ENCODE measurements at places on chromosomes 1 and 21. TPM values are rescaled to one million over a fixed set of nuclear protein-coding genes. Genes with fewer than 3 reads are reported as not detected.
A peak's percentile ranks its signal among the peaks of the same experiment; 100 is the strongest.

DNA sequence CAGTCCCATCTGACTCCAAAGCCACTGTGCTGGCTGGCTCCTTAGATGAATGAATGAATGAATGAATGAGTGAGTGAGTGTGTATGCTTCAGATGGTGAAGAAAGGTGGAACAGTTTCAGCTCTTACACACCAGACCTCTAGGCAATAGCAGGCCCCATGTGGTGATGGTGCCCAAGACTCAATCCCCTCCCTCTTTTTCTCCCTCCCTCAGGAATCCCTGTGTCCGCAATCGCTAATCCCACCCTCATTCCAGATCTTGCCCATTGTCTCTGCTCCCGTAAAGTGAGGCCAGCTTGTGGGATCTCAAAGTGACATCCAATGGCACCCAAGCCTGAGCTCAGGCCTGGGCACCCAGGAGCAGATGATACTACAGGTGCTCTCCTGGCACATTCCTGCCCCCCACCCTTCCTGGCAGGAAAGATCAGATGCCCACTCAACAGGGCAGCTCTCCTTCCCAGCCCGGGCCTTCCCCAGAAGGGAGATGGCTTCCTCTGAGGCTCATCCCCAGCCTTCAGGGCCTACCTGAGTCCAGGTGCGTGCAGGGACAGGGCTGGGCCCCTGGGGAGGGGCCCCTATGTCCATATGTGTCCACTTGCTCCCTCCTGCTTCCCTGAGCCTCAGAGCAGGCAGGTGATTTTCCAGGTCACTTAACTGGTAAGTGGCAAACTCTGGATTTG is 106.4 kb downstream of the HMGB4 start:
- no peak for DNase-seq
- no peak overlapping the region for H3K4me3 ChIP-seq
- no peaks in the 10 kb centered on the region for H3K4me1 ChIP-seq

- H3K27ac ChIP-seq, result no peak overlapping the region
- DNase-seq, result no peak
- H3K36me3 ChIP-seq, result no peaks in the 10 kb centered on the region
- no peaks in the 10 kb centered on the region for H3K4me1 ChIP-seq
Observed at GRCh38 chr1:115908565-115909274, 67.6 kb upstream of the SLC22A15 start.

DNA sequence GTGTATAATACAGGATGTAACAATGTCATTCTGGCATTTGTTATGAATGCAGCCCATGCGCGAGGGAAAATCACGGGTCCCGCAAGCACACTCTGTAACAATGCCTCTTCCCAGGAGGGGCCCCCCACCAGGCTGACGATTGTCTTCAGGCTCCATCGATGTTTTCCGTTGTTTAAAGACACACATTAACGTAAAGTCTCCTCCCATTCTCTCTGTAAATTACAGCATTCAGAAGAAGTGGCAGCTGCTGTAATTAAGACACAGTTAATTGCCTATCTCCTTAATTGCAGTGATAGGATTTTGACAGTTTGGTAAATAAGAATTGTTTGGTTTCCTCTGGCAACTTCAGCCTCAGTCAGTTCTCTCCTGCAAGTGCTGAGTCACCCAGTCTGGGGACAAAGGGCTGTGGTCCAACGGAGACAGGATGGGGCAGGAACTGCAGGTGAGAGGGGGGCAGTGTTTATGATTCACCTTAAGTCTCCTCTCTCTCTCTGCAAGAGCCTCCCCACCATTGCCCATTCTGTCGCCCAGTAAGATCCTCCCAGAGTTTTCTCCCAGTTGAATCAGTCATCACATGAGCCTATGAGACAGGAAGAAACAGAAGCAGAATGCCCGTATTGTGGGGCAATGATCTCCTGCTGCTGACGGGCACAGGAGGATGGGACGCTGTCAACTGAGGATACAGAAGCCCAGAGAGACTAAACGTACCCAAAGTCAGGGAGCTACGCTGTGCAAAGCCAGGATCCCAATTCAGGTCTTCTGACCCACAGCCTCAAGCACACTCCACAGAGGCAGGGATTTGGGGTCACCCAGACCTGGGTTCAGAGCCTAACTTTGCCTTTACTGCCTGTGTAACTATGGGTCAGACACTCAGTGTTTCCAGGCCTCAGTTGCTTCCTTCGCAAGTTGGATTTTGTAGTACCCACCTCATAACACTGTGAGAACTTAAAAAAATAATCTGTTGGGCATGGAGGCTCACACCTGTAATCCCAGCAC is 110.0 kb downstream of the ADSS2 start:
- peak overlapping the region; percentile 56 for H3K27ac ChIP-seq
- H3K4me1 ChIP-seq, result peaks cover 16% of the 10 kb centered on the region
- no peaks in the 10 kb centered on the region for H3K36me3 ChIP-seq
- no peaks in the 10 kb centered on the region for H3K27me3 ChIP-seq
- peak; percentile 93 for DNase-seq

GRCh38 chr1:159014003-159014571 is 4.4 kb downstream of the IFI16 start:
- no peaks in the 10 kb centered on the region for H3K27me3 ChIP-seq
- DNase-seq, result no peak
- no peak overlapping the region for H3K27ac ChIP-seq
- peaks cover 57% of the 10 kb centered on the region for H3K4me1 ChIP-seq
- peaks cover 14% of the 10 kb centered on the region for H3K36me3 ChIP-seq
- H3K4me3 ChIP-seq, result no peak overlapping the region

DNA sequence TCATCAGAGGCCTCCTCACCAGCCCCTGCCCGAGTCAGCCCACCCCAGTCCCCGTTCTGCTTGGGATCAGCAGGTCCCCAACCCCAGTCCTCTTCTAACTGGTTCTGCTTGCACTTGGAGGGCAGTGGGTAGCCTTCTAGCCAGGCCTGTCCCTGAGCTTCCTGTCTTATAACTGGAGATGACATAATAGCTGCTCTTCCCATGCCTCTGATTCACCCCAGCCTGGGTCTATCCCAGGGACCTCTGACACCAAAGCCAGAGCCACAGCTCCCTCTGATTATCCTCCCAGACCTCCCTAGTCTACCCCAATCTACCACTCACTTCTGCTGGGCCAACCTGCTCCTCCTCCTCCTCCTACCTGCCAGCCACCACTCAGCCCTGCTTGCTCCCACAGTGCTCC is 31.4 kb downstream of the IQGAP3 start:
- H3K27ac ChIP-seq, result no peak overlapping the region
- H3K4me3 ChIP-seq, result no peak overlapping the region
- no peaks in the 10 kb centered on the region for H3K4me1 ChIP-seq
- no peaks in the 10 kb centered on the region for H3K27me3 ChIP-seq
- peaks cover 6% of the 10 kb centered on the region for H3K36me3 ChIP-seq
- DNase-seq, result no peak

DNA sequence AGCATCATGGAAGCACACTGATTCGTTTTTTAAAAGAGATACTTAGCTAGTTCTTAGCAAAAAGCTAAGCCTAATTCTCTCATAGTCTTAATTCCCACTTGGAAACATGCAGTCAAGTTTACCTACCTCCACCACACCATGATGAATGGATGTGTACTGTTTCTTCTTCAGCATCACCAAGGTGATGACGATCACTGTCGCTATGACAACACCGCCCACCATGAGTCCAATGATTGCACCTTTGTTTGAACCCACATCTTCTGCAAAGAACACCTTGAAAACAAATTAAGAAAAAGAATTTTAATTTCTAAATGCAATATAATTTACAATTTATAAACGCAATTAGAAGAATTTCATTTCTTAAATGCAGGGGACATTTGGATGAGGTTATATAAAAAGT is 156.8 kb downstream of the GABPA start:
- no peak for DNase-seq
- no peak overlapping the region for H3K4me3 ChIP-seq
- H3K27me3 ChIP-seq, result no peaks in the 10 kb centered on the region
- no peak overlapping the region for H3K27ac ChIP-seq
- H3K36me3 ChIP-seq, result peaks cover 11% of the 10 kb centered on the region

- H3K27me3 ChIP-seq, result no peaks in the 10 kb centered on the region
- no peak overlapping the region for H3K4me3 ChIP-seq
- H3K36me3 ChIP-seq, result no peaks in the 10 kb centered on the region
- no peak for DNase-seq
Observed at GRCh38 chr1:17546946-17547670, 7.6 kb downstream of the ARHGEF10L start.

DNA sequence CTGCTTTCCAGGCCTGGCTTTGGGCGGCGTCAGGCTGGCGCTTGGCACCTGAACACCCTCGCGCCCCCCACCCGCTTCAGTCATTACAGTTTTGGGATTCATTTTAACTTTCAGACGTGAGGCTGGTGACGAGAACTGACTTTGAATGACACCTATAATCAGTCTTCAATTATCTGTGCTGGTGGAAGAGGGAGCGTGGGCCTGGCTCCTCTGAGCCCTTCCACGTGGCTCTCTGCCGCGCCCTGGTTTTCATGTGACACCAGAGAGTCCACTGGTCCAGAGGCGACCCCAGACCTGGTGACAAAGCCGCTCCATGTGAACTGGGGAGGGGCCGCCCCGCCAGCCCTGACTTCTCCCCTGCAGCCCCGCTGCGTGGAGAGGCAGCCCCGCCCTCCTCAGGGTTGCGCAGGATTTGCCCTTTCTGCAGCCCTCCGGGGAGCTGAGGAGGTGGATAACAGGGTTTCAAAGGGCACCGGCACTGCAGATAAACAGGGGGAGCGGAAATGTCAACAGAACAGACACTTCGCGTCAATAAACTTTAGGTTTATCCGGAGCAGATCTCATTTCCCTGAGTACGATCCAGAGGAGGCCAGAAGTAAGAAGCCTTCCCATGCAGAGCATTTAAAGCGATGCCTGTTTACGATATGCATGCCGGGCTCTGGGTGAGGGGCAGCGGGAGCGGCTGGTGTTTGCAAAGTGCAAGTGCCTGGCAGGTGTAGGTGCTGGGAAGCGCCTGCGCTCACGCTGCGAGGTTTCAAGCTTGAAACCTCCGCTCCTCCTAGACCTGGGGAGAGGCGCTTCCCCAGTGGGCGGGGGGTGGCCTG is 56.4 kb downstream of the AJAP1 start:
- no peak overlapping the region for H3K4me3 ChIP-seq
- no peaks in the 10 kb centered on the region for H3K27me3 ChIP-seq
- no peak for DNase-seq
- H3K27ac ChIP-seq, result no peak overlapping the region
- no peaks in the 10 kb centered on the region for H3K4me1 ChIP-seq

DNA sequence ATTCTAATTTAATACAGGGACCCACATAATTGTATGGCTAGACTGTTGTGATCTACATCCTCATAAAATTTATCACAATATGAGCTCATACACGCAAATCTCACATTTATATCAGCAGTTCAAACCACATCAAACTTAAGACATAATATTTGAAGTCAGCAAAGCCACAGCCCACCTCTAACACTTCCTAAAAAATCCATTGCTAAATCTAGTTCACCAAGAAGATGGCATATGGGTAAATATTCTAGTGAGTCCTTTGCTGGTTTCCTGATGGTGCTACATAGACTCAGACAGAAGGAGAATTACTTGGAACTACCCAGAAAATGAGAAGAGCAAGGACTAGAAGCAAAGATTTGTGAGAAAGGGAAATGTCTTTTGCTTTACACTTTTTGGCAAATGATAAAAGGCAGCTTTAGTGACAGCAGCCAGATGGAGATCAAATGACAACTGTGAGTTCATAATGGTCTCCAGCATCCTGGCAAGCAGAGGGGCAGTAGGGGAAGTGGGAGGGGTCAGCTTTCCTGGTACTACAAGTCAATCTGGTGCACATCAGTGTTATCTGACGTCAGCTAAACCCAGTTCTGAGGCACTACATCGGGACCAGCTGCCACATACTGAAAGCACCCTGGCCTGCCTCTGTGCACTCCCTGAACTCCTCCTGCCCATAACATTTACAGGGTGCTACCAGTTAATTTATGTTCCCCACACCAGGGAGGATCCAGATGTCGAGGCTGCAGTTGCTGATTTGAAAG is 10.6 kb upstream of the GADD45A start:
- H3K36me3 ChIP-seq, result no peaks in the 10 kb centered on the region
- H3K4me1 ChIP-seq, result peaks cover 18% of the 10 kb centered on the region
- no peak overlapping the region for H3K4me3 ChIP-seq
- H3K27me3 ChIP-seq, result no peaks in the 10 kb centered on the region
- DNase-seq, result peak; percentile 96

GRCh38 chr1:213070406-213070805 is 19.4 kb downstream of the RPS6KC1 start:
- no peak overlapping the region for H3K27ac ChIP-seq
- no peaks in the 10 kb centered on the region for H3K27me3 ChIP-seq
- no peaks in the 10 kb centered on the region for H3K36me3 ChIP-seq
- peak; percentile 57 for DNase-seq

GRCh38 chr1:74857676-74858075 is 124.7 kb downstream of the TYW3 start:
- no peak overlapping the region for H3K27ac ChIP-seq
- no peaks in the 10 kb centered on the region for H3K27me3 ChIP-seq
- DNase-seq, result no peak

DNA sequence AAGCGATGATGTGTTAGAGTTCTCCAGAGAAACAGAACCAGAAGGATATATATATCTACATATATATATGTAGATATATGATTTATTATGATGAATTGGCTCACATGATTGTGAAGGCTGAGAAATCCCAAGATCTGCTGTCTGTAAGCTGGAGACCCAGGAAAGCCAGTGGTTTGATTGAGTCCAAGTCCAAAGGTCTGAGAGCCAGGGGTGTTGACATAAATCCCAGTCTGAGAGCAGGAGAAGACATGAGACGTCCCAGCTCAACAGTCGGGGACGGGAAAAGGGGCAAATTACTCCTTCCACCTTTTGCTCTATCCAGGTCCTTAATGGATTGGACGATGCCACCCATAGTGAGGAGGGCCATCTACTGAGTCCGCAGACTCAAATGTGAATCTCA is 126.6 kb downstream of the PRDM2 start:
- no peak for DNase-seq
- no peaks in the 10 kb centered on the region for H3K36me3 ChIP-seq
- H3K27ac ChIP-seq, result no peak overlapping the region

DNA sequence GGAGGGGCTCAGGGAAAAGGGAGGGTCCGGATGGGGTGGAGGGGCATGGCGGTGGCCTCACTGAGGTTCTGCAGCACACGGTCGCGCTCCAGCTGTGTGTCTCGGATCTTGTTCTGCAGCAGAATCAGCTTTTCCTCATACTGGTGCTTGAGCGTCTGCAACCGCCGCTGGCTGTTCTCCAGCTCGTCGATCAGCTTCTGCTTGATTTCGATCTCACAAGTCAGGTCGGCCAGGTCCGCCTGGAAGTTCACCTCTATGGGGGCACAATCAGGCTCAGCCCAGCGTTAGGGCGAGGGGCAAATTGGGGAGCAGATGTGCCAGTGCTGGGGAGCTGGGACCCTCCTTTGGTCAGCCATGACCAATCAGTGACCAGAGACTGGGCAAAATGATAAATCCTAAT is 25.2 kb downstream of the KIF21B start:
- no peaks in the 10 kb centered on the region for H3K27me3 ChIP-seq
- DNase-seq, result no peak
- H3K4me1 ChIP-seq, result no peaks in the 10 kb centered on the region
- no peak overlapping the region for H3K27ac ChIP-seq
- H3K4me3 ChIP-seq, result no peak overlapping the region

ATP1A4 gene
- not detected for polyA plus RNA-seq

SEC16B gene
- polyA plus RNA-seq, result 0.46 TPM

SEMA4A gene
- polyA plus RNA-seq, result 1.5 TPM

FMOD gene
- polyA plus RNA-seq, result 0.10 TPM

C4BPA gene
- not detected for polyA plus RNA-seq

CDA gene
- 1.2 TPM for polyA plus RNA-seq

IVL gene
- not detected for polyA plus RNA-seq

OPTC gene
- not detected for polyA plus RNA-seq
